ENCODE measurements at places on chromosomes 1 and 21. TPM values are rescaled to one million over a fixed set of nuclear protein-coding genes. Genes with fewer than 3 reads are reported as not detected.

GRCh38 chr1:115189814-115190539, 100.7 kb upstream of the TSPAN2 start:
- H3K36me3 ChIP-seq, result no peaks in the 10 kb centered on the region
- peaks cover 3% of the 10 kb centered on the region for H3K27me3 ChIP-seq
- H3K4me1 ChIP-seq, result peaks cover 8% of the 10 kb centered on the region
- no peak overlapping the region for H3K4me3 ChIP-seq

DNA sequence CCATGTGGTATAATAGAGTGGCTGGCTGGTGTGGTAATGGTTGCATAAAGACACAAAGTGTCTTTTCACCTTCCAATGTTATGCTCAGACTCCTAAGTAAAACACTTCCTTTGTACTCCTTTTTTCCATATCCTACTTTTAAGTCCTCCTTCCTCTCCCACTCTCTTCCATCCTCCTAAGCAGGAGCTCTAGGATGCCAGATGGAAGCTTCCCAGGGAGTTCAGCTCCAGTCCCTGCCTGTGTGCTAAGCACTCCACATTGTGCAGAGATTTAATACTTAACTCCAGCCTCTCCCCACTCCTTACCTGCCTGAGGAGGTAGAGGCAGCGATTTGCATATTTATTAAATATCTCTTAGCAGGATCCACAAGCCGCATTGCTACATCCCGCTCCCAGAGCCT, 60.5 kb upstream of the IGSF21 start:
- H3K4me1 ChIP-seq, result peaks cover 9% of the 10 kb centered on the region
- DNase-seq, result no peak
- no peak overlapping the region for H3K4me3 ChIP-seq
- no peak overlapping the region for H3K27ac ChIP-seq
- peaks cover 6% of the 10 kb centered on the region for H3K27me3 ChIP-seq

DNA sequence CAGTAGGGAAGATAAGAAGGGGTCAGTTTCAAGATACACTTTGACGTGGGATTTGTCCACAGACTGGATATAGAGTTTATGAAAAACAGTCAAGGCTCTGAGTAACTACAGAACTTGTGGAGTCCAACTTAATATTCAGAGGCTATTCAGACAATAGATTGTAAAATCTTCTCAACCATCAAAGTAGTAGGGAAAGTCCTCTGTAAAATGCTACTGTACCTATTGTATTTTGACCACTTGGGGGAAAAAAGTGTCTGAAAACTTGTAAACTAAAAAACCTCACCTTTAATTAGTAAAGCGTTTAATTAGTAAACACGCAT, 10.5 kb downstream of the PTP4A2 start:
- H3K4me1 ChIP-seq, result peaks cover 44% of the 10 kb centered on the region
- H3K27me3 ChIP-seq, result no peaks in the 10 kb centered on the region
- H3K4me3 ChIP-seq, result no peak overlapping the region
- DNase-seq, result no peak
- no peaks in the 10 kb centered on the region for H3K36me3 ChIP-seq

DNA sequence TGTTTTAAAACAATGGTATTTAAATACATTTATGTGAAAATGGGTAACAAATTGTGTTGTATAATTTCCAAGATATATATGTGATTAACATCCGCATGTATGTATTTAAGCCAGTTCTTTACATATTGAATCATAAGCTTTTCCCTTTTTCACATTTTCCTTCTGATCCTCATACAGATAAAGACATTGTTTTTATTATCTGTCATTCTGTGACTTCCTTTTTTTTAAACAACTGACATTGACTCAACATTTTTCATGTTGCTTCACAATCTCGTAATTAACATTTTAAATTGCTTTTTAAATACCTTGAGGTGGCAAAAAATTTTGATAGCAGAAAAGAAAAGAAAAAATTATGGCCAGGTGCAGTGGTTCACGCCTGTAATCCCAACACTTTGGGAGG, 1.4 kb downstream of the STXBP3 start:
- peaks cover 13% of the 10 kb centered on the region for H3K4me1 ChIP-seq
- H3K27me3 ChIP-seq, result peaks cover 10% of the 10 kb centered on the region
- peaks cover 5% of the 10 kb centered on the region for H3K36me3 ChIP-seq
- peak overlapping the region; percentile 9 for H3K27ac ChIP-seq

DNA sequence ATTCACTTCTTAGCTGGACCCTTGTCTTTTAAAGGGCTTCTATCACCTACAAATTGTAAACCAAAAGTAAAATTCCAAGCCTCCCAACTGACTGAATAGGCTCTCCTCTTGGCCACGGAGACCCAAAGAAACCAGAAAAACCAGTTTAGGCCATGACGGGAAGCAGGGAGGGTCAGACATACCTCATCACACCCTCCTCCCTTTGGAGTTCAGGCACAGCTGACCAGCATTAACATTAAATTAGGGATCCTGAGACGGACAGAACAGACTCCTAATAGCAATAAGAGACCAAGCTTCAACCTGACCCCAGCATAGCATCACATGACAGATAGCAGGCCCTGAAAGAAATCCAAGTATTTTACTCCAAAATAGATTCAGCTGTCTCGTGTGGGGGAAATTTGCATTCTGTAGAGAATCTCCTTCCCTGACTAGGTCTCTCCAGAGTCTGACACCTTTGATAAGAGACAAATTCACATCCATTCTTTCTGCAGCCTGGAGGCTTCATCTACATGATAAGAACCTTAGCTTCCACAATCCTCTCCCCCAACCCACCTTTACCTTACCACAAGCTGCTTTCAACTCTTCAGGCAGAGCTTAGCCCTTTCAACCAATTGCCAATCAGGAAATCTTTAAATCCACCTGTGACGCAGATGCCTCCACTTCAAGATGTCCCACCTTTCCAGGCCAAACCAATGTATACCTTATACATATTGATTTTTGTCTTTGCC, 177.1 kb upstream of the RAB4A start:
- H3K36me3 ChIP-seq, result no peaks in the 10 kb centered on the region
- peaks cover 6% of the 10 kb centered on the region for H3K4me1 ChIP-seq
- no peak overlapping the region for H3K27ac ChIP-seq

DNA sequence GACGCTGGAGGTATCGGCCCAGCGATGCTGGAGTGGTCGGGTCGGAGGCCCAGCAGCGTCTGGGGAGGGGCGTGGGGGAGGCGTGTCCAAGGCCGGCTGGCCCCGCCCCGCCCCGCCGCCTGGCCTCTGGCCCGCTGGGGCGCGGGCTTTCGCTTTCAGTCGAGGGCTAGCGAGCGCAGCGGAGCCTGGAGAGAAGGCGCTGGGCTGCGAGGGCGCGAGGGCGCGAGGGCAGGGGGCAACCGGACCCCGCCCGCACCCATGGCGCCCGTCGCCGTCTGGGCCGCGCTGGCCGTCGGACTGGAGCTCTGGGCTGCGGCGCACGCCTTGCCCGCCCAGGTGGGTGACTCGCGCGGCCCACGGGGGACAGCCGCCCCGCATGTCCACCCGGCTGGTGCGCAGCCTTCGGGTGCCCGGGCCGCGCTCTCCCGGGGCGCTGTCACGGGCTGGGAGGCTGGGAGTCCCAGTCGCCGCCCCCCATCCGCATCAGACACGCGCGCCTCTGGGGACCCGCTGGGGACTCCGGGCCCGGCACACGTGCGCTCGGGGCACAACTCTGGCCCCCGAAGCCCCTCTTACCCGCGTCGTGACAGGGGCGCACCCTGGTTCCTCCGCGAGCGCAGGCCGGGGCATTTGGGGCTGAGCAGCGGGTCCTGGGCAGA, at the start of gene TNFRSF1B:
TNFRSF1B (plus strand) TSS at position 158 of the 659 bp plus-strand sequence; CDS start at position 259, 101 bp downstream.
- DNase-seq, result peak; percentile 70
- H3K27me3 ChIP-seq, result peaks cover 18% of the 10 kb centered on the region
- peaks cover 17% of the 10 kb centered on the region for H3K36me3 ChIP-seq

DNA sequence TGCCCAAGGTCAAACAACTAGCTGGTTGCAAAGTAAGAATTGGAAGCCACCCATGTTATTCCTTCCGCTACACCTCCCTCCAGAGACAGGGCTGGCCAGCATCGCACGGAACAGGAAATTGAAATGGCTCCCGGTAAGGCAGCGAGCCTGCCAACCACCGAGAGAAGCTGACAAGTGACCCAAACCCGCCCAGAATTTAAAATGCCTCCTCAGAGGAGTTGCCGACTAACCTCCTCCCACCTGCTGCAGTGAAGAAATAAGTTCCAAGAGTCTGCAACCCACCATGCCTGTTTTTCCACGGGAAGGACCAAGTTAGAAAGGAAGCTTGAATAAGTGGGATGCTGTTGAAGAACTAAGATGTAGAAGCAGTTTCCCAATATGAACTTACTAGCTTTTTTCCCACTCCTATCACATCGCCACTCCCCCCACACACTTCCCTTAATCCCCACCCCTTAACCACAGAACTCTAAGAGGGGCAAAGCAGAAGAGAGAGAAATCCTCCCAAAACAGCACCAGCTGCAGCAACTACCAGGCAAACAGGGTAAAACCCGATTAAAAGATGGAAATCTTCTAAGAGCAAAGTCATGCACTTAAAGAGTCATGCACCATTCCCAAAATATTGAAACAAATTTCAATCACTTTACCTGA, 78.6 kb downstream of the TIAM1 start:
- no peak for DNase-seq
- peaks cover 2% of the 10 kb centered on the region for H3K27me3 ChIP-seq
- H3K36me3 ChIP-seq, result peaks cover 36% of the 10 kb centered on the region

DNA sequence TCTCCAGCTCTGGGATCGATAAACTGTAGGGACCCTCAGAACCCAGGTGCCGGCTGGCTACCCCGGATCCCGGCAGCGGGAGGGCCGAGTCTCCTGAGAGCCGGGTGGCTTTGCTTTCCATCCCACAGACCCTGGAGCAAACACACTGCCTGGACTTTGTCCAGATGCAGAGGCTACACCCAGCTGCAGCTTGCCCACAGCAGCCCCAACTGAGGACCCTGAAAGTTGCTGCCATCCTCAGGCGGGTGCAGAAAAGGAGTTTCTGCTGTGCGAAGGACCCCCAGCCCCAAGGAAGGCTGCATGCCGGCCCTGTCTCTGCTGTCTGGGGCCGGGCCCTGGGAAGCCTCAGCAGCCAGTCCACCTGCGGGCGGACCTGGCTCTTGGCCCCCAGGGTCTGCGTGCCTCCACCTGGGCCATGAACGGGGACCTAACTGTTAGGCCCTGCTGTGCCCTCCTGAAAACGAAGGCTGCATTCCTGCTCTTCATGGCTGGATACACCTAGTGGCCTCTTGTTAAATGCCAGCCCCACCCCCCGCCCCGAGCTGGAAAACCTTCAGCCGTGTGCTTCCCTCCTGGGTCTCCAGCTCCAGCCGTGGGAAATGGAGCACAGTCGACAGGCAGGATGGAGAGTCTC, 97.5 kb upstream of the ARHGEF16 start:
- peaks cover 20% of the 10 kb centered on the region for H3K27me3 ChIP-seq
- no peaks in the 10 kb centered on the region for H3K36me3 ChIP-seq
- H3K4me3 ChIP-seq, result no peak overlapping the region
- peaks cover 8% of the 10 kb centered on the region for H3K4me1 ChIP-seq
- H3K27ac ChIP-seq, result no peak overlapping the region

DNA sequence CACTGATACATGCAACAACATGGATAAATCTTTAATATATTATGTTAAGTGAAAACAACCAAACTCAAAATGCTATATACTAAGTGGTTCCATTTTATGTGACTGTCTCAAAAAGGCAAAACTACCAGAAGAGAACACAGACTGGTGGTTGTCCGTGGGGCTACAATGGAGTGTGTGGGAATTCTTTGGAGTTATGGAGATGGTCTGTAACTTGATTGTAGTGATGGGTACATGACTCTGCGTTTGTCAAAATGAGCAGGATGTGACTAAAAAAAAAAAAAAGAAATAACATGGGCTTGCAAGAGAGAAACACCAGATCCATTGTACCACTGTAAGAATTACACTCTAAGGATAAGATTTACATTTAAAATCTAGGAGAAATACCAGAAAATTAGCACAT, 52.2 kb upstream of the KIAA1614 start:
- H3K36me3 ChIP-seq, result peaks cover 5% of the 10 kb centered on the region
- peaks cover 24% of the 10 kb centered on the region for H3K4me1 ChIP-seq
- no peak overlapping the region for H3K27ac ChIP-seq
- no peak for DNase-seq

GRCh38 chr1:94068999-94069918, 51.7 kb downstream of the ABCA4 start:
- no peak overlapping the region for H3K4me3 ChIP-seq
- peaks cover 2% of the 10 kb centered on the region for H3K27me3 ChIP-seq
- peak overlapping the region; percentile 89 for H3K27ac ChIP-seq
- H3K4me1 ChIP-seq, result peaks cover 76% of the 10 kb centered on the region

- H3K27me3 ChIP-seq, result peaks cover 22% of the 10 kb centered on the region
- DNase-seq, result peak; percentile 36
- peaks cover 8% of the 10 kb centered on the region for H3K36me3 ChIP-seq
- H3K27ac ChIP-seq, result no peak overlapping the region
These were observed 7.7 kb upstream of the ZNF669 start for GRCh38 chr1:247111700-247112478.

DNA sequence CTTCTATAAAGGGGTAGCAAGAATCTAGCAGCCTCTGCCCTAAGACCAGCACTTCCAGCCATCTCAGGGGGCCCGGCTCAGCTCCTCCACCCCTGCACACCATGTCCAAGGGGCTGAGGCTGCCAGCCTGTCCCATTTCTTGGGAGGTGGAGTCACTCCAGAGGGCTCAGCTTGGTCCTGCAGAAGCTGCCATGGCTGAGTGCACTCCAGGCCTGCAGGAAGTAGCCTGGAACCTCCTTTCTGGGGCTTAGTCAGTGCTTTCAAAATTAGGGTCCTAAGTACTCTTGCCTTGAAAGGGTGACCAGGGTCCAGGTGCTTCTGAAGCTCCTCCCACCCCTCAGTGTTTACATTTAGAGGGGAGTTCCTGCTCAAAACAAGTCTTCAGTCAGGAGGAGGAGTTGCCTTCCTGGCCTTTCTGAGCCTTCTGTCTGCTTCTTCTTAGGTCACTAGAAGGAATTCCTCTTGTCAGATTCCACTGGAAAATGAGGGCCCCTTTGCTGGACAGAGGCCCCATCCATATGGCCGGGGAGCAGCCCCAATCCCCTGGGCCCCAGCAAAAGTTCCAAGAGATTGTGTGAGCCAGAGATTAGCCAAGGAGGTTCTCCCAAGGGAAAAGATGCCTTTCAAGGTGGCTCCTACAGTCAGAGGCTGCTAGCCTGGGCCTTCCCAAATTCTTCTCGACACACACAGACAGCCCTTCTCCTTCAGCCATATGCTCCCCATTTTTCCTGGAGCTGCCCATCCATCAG, 128.1 kb upstream of the VAMP3 start:
- H3K4me3 ChIP-seq, result no peak overlapping the region
- H3K4me1 ChIP-seq, result peaks cover 12% of the 10 kb centered on the region
- H3K36me3 ChIP-seq, result no peaks in the 10 kb centered on the region
- DNase-seq, result no peak
- peaks cover 9% of the 10 kb centered on the region for H3K27me3 ChIP-seq
- H3K27ac ChIP-seq, result no peak overlapping the region

- no peaks in the 10 kb centered on the region for H3K27me3 ChIP-seq
- H3K4me3 ChIP-seq, result no peak overlapping the region
- H3K27ac ChIP-seq, result no peak overlapping the region
- no peaks in the 10 kb centered on the region for H3K4me1 ChIP-seq
These were observed 37.7 kb upstream of the KCNJ15 start for GRCh38 chr21:38219049-38219628.

GRCh38 chr21:18007121-18007520, 188.0 kb upstream of the C21orf91 start:
- no peak overlapping the region for H3K4me3 ChIP-seq
- H3K27me3 ChIP-seq, result no peaks in the 10 kb centered on the region
- H3K4me1 ChIP-seq, result no peaks in the 10 kb centered on the region
- H3K36me3 ChIP-seq, result no peaks in the 10 kb centered on the region
- DNase-seq, result no peak
- no peak overlapping the region for H3K27ac ChIP-seq

The IL20 gene
- not detected for total RNA-seq

The SLC35F3 gene
- total RNA-seq, result 0.36 TPM

The ODF2L gene
- total RNA-seq, result 84.5 TPM

The AKR7A2 gene
- total RNA-seq, result 34.1 TPM

The SH2D2A gene
- total RNA-seq, result not detected

The DTL gene
- total RNA-seq, result 11.6 TPM

The CRP gene
- not detected for total RNA-seq

The ERG gene
- 133 TPM for total RNA-seq

The CHML gene
- total RNA-seq, result 15.2 TPM

The SELENBP1 gene
- total RNA-seq, result 15.6 TPM
